H9 (cell line): ENCODE measurements at places on chromosomes 6 and 20. TPM values are rescaled to one million over a fixed set of nuclear protein-coding genes. Genes with fewer than 3 reads are reported as not detected.

Gene TGM3
- total RNA-seq = not detected in 2 replicates

Gene DEFB124
- not detected in 2 replicates for total RNA-seq

Gene KCNG1
- 11.5 and 13.2 TPM in 2 replicates for total RNA-seq

Gene TBCC
- total RNA-seq = 25.6 and 30.2 TPM in 2 replicates

DNA sequence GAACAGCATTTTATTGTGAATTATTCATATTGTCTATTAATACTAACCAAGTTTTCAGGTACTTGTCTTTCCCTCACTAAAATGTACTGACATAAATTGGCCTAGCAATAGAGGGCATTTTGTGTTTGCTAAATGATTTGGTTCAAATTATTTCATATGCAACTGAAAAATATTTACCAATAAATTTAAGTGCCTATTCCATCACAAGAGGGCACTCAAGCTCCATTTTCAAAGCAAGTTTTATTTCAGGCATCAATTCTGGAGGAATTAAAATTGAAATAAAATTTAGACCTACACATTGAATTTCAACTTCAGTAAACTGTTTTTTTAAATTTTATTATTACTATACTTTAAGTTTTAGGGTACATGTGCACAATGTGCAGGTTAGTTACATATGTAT lies 114.3 kb upstream of the SYNCRIP start:
- no peak overlapping the region for H3K4me3 ChIP-seq
- H3K4me1 ChIP-seq = no peaks in the 10 kb centered on the region
- no peak overlapping the region for H3K27ac ChIP-seq

GRCh38 chr6:7721649-7722048 lies 4.2 kb upstream of the BMP6 start:
- H3K4me1 ChIP-seq = no peaks in the 10 kb centered on the region
- no peak for DNase-seq
- H3K27me3 ChIP-seq = peaks cover 28% of the 10 kb centered on the region
- H3K36me3 ChIP-seq = no peaks in the 10 kb centered on the region

GRCh38 chr6:20755631-20756030 lies 221.4 kb downstream of the CDKAL1 start:
- no peaks in the 10 kb centered on the region for H3K36me3 ChIP-seq
- no peaks in the 10 kb centered on the region for H3K4me1 ChIP-seq
- H3K27me3 ChIP-seq = no peaks in the 10 kb centered on the region
- no peak overlapping the region for H3K27ac ChIP-seq

DNA sequence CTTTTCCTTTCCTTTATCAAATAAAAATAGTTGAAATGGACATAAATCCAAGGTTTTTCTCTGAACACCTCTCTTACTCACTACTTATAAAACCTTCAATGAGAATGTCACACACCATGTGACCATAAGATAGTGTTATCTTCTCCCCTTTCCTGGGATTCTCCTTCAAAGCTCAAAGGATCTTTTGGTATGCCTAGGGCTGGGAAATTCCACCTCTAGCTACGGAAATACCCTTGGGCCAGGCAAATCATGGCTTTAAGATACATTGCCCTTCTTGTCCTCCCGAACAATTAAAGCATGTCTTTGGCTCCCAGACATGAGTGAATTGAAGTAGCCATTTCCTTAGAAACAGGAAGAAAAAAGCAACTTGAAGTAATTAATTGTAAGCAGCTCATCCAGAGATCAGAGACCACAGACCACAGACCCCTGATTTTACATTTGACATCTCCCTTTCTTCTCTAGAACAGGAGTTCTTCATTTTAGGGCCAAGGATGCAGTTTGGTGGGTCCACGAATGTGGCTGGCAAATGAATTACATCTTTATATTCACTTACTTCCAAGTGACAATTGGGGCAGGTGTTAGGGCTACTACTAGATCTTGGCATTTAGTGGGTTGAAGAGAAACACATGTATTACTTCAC lies 4.1 kb downstream of the PLCB4 start:
- H3K27me3 ChIP-seq = no peaks in the 10 kb centered on the region
- H3K4me3 ChIP-seq = peak overlapping the region; percentile 4; the same call in 2 of the 3 replicates
- no peak overlapping the region for H3K27ac ChIP-seq
- no peak for DNase-seq
- H3K36me3 ChIP-seq = no peaks in the 10 kb centered on the region

GRCh38 chr6:571892-572291 lies 85.0 kb downstream of the HUS1B start:
- no peak overlapping the region for H3K4me3 ChIP-seq
- no peak for DNase-seq
- no peak overlapping the region for H3K27ac ChIP-seq
- H3K36me3 ChIP-seq = peaks cover 55% of the 10 kb centered on the region
- H3K4me1 ChIP-seq = no peaks in the 10 kb centered on the region

DNA sequence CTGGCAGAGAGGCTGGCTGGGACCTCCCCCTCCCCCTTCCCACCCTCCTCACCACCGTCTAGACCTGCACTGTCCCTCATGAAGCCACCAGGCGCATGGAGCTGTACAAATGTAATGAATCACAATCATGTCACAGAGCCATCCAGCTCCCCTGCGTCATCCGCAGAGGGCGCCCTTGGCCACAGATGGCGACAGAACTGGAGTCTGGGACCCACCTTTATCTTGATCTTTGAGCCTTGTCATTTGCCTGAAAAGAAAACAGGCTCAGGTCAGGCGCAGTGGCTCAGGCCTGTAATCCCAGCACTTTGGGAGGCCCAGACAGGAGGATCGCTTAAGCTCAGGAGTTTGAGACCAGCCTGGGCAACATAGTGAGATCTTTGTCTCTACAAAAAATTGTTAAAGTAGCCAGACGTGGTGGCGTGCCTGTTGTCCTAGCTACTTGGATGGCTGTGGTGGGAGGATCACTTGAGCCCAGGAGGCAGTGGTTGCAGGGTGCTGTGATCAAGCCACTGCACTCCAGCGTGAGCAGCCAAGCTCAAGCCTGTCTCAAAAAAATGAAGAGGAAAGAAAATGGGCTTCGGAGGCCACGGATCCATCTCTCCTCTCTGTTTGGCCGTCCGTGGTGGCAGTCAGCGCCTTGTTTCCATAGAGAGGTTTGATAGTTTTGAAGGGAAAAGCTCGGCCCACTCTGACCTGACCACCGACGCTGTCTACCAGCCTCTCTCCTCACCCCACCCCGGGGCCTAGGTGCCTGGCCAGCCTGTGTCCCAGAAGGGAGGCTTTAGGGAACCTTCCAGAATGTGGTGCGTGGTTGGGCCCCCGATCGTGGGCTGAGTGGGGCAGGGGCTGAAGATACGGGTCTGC lies 6.2 kb downstream of the COL9A3 start:
- H3K4me3 ChIP-seq = no peak overlapping the region
- no peaks in the 10 kb centered on the region for H3K27me3 ChIP-seq
- no peak overlapping the region for H3K27ac ChIP-seq
- DNase-seq = peak; percentile 77
- H3K4me1 ChIP-seq = no peaks in the 10 kb centered on the region; the same call in 1 of the 2 replicates
- H3K36me3 ChIP-seq = no peaks in the 10 kb centered on the region

DNA sequence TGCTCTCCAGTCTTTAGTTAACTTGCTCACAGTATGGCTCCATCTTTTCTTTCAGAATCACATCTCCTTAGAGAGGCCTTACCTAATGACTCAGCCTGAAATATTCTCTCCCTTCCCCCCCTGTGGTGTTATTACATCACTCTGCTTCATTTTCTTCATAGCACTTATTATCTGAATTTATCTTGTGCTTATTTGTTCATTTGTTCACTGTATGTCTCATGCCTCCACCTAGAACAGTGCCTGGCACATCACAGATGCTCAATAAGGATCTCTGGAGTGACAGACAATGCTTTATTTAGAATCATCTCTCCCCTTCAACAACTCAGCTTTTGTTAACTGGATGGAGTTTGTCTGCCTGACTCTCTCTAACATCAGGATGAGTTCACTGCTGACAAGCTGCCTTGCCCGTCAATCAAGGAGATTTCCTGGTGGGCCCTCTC lies 96.6 kb upstream of the MAN1A1 start:
- no peak for DNase-seq
- no peak overlapping the region for H3K4me3 ChIP-seq
- peaks cover 3% of the 10 kb centered on the region; the same call in 1 of the 2 replicates for H3K4me1 ChIP-seq
- no peaks in the 10 kb centered on the region for H3K36me3 ChIP-seq
- H3K27me3 ChIP-seq = no peaks in the 10 kb centered on the region

- no peak overlapping the region for H3K4me3 ChIP-seq
- no peak overlapping the region for H3K27ac ChIP-seq
- no peaks in the 10 kb centered on the region for H3K36me3 ChIP-seq
Observed at GRCh38 chr20:61949714-61950640, 115.7 kb downstream of the TAF4 start.

GRCh38 chr20:11401988-11402387 lies 515.7 kb upstream of the BTBD3 start:
- H3K4me1 ChIP-seq = no peaks in the 10 kb centered on the region
- H3K4me3 ChIP-seq = no peak overlapping the region
- H3K27me3 ChIP-seq = no peaks in the 10 kb centered on the region
- no peak overlapping the region for H3K27ac ChIP-seq

- no peaks in the 10 kb centered on the region for H3K4me1 ChIP-seq
- H3K36me3 ChIP-seq = no peaks in the 10 kb centered on the region
- H3K27me3 ChIP-seq = no peaks in the 10 kb centered on the region
- DNase-seq = no peak
- H3K4me3 ChIP-seq = no peak overlapping the region
- H3K27ac ChIP-seq = no peak overlapping the region
Observed at GRCh38 chr6:113719545-113719944, 137.6 kb upstream of the MARCKS start.

DNA sequence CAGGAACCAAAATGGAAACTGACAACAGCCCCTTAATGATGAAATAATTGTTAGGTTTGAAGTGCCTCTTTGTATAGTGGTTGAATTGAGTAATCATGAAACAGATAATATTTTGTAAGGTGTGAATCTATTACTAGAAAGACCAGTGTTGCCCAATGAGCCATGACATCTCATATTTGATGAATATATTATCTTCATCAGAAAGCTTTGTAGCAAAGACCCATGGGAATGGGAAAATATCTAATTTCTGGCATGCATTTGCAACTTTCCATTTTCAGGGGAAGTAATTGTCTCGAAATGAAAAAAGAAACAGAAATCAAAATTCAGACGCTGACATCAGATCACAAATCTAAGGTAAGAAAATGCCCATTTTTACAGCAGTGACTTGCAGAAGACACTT lies 57.3 kb upstream of the LAMP5 start:
- H3K27ac ChIP-seq = no peak overlapping the region
- no peaks in the 10 kb centered on the region for H3K4me1 ChIP-seq
- H3K4me3 ChIP-seq = no peak overlapping the region
- DNase-seq = no peak
- H3K27me3 ChIP-seq = no peaks in the 10 kb centered on the region; the same call in 1 of the 2 replicates

- DNase-seq = no peak
- H3K4me1 ChIP-seq = peaks cover 13% of the 10 kb centered on the region; the same call in 1 of the 2 replicates
- peaks cover 35% of the 10 kb centered on the region for H3K36me3 ChIP-seq
- peaks cover 50% of the 10 kb centered on the region for H3K27me3 ChIP-seq
Observed at GRCh38 chr6:158468666-158469065, 91.2 kb upstream of the TMEM181 start.

DNA sequence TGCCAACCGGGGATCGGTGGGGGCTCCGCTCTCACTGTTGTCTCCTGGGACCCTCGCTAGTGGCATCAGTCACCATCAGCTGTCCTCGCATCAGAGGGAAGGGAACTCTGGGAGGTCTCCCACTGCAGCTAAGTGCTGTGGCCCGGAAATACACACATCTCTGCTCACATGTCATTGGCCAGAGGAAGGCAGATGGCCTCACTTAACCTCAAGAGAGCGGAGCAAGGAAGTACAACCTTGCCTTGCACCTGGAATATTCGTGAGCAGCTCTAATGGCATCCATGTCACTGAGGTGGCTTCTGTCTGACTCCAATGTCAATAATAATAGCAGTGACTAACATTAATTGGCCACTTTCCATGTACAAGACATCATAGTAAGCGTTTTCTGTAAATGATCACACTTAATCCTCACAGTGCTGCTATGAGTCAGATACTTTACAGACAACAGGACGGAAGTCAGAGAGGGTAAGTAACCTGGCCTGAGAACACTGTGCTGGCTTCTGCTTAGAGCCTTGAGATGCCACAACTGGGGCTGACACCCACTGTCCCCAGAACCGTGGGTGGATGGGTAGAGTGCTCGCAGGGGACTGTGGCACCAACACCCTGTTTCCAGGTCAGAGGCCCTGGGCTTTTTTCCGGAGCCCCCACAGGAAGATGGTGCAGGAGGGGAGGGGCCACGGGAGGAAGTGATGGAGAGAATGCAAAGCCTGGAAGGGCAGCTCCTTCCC lies 6.0 kb downstream of the LHFPL5 start:
- no peak for DNase-seq
- no peaks in the 10 kb centered on the region; the same call in 1 of the 2 replicates for H3K4me1 ChIP-seq
- no peaks in the 10 kb centered on the region for H3K27me3 ChIP-seq

DNA sequence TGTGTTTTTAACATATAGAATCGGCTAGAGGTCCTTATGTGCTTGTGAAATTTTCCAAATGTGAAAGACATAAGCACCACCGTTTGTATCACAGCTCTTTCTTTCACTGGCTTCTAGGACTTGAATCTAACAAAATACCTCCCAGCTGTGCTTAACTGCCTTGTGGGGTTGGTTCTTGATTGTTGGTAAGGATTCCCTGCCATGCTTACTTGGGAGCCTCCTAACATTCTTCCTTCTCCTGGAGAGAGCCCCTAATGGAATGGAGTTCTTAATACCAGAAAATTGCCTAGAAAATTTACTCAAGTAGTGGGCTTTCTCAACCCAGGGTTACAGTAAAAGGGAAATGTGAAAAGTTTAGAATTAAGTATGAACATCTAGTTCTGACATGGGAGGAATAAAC lies 121.2 kb downstream of the COL19A1 start:
- DNase-seq = no peak
- H3K27me3 ChIP-seq = no peaks in the 10 kb centered on the region
- no peak overlapping the region for H3K4me3 ChIP-seq
- H3K4me1 ChIP-seq = no peaks in the 10 kb centered on the region

DNA sequence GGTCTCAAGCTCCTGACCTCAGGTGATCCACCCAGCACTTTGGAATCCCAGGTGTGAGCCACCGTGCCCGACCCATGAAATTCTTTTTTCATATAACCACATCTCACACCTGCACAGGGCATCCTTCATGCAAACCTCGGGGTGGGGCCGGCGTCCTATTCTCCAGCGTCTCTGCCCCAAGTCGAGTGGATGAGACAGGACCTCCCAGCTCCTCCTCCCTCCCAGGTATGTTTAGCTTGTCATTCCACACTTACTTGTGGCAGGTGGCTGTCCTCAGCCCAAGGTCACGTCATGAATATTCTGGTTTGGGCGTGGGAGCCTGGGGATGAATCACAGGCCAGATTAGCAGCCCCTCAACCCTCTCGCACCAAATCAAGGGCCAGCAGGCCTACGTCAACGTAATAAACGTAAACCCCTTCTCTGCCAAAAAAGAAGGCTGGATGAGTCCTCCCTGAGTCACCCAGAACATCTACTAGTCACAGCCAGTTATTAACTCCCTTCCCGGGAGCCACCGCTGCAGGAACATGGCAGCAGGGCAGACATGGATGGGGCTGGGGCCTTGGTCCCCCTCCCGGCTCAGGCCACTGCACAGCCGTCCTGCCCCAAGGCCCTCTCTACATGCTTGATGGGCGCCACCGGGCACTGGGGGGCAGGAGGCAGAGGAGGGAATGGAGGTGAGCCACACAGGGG lies 91.7 kb downstream of the YTHDF1 start:
- H3K36me3 ChIP-seq = no peaks in the 10 kb centered on the region
- H3K27me3 ChIP-seq = no peaks in the 10 kb centered on the region
- H3K4me3 ChIP-seq = no peak overlapping the region
- DNase-seq = peak; percentile 21
- no peaks in the 10 kb centered on the region for H3K4me1 ChIP-seq
